ENCODE measurements at places on chromosomes 13 and 19.

- no peak for DNase-seq
Measured at GRCh38 chr13:40629678-40630384, 36.6 kb downstream of the FOXO1 start.

GRCh38 chr13:85543144-85543543, 256.1 kb downstream of the SLITRK6 start:
- no peak for DNase-seq

- no peak for DNase-seq
Measured at GRCh38 chr13:77300176-77301037, 26.5 kb downstream of the MYCBP2 start.

- DNase-seq = no peak
Measured at GRCh38 chr13:20294497-20294896, 62.4 kb upstream of the GJB6 start.

- peak; percentile 54 for DNase-seq
Measured at GRCh38 chr19:47247308-47247990, 8.9 kb upstream of the CCDC9 start.

DNA sequence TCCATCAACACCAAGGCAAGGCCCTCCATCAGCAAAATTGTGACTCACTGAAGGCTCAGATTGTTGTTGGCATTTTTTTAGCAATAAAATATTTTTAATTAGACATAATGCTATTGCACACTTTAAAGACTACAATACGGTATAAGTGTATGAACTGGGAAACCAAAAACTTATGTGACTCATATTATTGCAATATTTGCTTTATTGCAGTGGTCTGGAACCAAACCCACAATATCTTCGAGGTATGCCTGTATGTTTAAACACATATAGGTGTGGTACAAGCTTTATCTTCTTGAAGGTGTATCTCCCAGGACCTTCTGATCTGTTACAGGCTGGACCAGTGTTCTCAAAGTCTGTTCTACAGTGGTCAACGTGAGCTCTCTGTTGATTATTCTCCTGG, 142.3 kb upstream of the FNDC3A start:
- DNase-seq = no peak

DNA sequence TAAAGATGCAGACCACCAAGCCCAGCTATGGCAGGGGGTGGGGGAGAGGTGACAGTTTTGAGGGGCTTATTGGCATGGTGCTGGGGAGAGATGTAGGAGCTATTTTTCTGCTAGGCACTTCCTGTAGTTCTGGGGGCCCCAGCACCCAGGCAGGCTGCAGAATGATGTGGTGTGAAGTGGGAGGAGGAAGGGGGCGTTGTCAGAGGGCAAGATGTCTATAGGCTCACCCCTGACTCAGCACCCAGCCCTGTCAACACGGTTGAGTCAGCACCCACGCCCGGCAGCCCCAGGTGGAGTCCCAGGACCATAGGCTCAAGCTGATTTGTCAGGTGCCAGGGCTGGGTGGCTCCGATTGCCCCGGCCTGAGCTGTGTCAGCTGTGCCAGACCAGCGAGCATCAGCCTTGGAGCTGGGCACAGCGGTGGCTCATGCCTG, 5.8 kb downstream of the KLF2 start:
- DNase-seq = peak; percentile 76

DNA sequence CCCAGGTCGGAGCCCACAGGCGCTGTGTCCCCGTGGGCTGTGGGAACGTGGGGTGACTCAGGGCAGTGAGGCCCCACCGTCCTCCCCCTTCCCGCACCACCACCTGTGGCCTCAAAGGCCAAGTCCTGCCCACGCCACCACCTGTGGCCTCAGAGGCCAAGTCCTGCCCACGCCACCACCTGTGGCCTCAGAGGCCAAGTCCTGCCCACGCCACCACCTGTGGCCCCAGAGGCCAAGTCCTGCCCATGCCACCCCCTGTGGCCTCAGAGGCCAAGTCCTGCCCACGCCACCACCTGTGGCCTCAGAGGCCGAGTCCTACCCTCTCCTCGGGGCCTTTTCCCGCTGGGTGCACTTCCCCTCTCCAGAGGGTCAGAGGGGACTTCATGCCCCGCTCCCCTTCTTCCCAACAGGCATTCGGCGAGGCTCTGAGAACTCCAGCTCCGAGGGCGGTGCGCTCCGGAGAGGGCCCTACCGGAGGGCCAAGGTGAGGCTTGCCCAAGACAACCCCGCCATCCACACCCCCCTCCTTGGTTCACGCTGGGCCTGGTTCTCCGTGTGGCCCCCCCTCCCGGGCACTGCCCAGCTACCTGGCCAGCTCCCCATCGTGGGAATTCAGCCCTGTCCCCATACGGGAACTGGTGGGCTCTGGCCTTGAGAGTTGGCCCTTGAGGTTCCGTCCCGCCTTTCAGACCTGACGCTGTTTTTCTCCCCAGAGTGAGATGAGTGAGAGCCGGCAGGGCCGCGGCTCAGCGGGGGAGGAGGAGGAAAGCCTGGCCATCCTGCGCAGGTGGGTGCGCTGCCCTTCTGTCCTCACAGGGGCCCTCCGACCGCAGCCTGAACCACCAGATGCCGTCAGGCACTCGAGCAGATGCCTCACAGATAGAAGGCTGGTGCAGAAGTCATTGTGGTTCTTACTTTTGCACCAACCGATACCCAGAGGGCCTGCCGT, 27.4 kb upstream of the F7 start:
- DNase-seq = no peak

DNA sequence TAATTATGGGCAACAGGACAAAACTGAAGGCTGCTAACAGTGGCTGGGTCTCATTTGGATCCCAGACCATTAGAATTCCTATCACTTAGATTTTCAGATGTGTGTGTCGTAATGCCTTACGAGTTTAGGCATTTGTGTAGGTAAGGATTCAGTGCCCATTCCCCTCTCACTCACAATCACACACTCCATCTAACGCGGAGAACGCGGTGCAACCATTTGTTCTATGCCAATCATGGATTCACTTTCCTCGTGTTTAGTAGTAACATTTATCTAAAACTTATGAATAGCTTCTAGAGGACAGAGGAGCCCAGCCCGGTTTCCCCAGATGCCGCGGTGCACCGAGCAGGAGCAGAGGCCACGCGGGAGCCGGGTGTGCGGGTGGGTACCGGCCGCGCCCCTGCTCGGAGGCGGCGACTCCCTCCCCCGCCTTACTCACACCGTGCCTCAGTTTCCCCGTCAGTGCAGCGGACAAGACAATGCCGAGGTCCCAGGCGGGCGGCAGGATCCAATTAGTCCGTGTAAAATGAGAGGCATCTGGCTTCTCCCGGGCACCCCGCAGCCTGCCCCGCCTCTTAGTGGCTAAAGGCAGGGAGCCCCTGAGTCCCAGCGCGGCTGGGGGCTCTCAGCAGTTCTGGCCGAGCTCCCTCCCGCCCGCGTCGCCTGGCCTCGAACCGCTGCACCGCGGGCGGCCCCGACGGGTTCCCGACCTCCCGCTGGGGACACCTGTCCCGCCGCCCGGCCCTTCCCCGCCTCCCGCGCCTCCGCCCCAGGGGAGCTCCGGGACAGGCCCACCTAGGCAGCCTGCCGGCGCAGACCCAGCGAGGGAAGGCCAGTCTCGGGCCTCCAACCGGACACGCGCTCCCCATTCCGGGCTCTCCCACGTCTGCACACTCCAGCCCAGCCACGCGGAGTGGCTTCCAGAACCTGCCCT, 5.9 kb upstream of the C1QTNF9B start:
- DNase-seq = no peak

All from T1000 (cell line).